Adrenal gland (tissue), 19 donors: ENCODE measurements at places on chromosomes 6 and 20. TPM values are rescaled to one million over a fixed set of nuclear protein-coding genes. Genes with fewer than 3 reads are reported as not detected.

PTCRA gene
- not detected for polyA plus RNA-seq

SLC22A2 gene
- not detected for polyA plus RNA-seq

AURKA gene
- 5.8 TPM for polyA plus RNA-seq

ATP9A gene
- 3.9 TPM for polyA plus RNA-seq

BANF2 gene
- polyA plus RNA-seq, result not detected

PGM3 gene
- 78.5 TPM for polyA plus RNA-seq

KIF25 gene
- polyA plus RNA-seq, result not detected

HSPA1L gene
- polyA plus RNA-seq, result 1.1 TPM

OLIG3 gene
- polyA plus RNA-seq, result not detected

C2 gene
- 25.0 TPM for polyA plus RNA-seq

KCNS1 gene
- polyA plus RNA-seq, result 0.29 TPM

TSPO2 gene
- polyA plus RNA-seq, result not detected

PARD6B gene
- 2.4 TPM for polyA plus RNA-seq

OR2W1 gene
- polyA plus RNA-seq, result not detected

PROKR2 gene
- not detected for polyA plus RNA-seq

ENPP5 gene
- polyA plus RNA-seq, result 2.8 TPM

SGK2 gene
- 3.1 TPM for polyA plus RNA-seq

THEMIS gene
- 0.16 TPM for polyA plus RNA-seq

EPPIN gene
- polyA plus RNA-seq, result not detected

GABRR1 gene
- polyA plus RNA-seq, result not detected

MUCL3 gene
- under 0.01 TPM for polyA plus RNA-seq

GSTA3 gene
- 76.4 TPM for polyA plus RNA-seq

C6orf163 gene
- 0.81 TPM for polyA plus RNA-seq

MOG gene
- not detected for polyA plus RNA-seq

ZSCAN31 gene
- 7.9 TPM for polyA plus RNA-seq

LHFPL5 gene
- not detected for polyA plus RNA-seq

MLIP gene
- 0.88 TPM for polyA plus RNA-seq

E2F1 gene
- polyA plus RNA-seq, result 6.8 TPM

EYA4 gene
- polyA plus RNA-seq, result 1.8 TPM

SNPH gene
- 12.8 TPM for polyA plus RNA-seq

NHLRC1 gene
- 4.2 TPM for polyA plus RNA-seq

NMBR gene
- not detected for polyA plus RNA-seq

FBXO5 gene
- polyA plus RNA-seq, result 1.4 TPM

FUCA2 gene
- polyA plus RNA-seq, result 28.8 TPM

CD40 gene
- 6.8 TPM for polyA plus RNA-seq
